A549 (cell line): ENCODE measurements at places on chromosomes 2 and 18.
A peak's percentile ranks its signal among the peaks of the same experiment; 100 is the strongest.

GRCh38 chr2:111117598-111118480 is 2.9 kb upstream of the BCL2L11 start:
- DNase-seq = peak; percentile 67

DNA sequence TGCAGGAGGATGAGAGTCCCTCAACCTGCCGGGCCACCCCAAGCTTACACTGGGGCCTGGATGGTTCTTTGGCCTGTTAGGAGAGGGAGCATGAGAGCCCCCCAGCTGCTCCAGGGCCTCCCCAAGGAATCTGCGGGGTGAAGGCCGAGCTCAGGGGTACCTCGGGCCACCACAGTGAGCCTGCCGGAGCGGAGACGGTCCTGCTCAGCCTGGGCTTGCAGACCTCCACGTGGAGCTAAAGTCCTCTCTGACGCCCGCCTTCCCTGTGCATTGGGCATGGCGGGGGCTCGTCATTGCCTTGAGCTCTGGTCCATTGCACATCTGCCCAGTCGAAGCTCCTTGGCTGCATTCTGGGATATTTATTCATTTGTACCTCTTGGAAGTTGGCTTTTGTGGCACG is 62.7 kb downstream of the ASB1 start:
- DNase-seq = no peak

GRCh38 chr2:205734436-205735037 is 52.2 kb downstream of the NRP2 start:
- DNase-seq = peak; percentile 52

GRCh38 chr2:151862700-151863099 is 34.5 kb upstream of the ARL5A start:
- no peak for DNase-seq

DNA sequence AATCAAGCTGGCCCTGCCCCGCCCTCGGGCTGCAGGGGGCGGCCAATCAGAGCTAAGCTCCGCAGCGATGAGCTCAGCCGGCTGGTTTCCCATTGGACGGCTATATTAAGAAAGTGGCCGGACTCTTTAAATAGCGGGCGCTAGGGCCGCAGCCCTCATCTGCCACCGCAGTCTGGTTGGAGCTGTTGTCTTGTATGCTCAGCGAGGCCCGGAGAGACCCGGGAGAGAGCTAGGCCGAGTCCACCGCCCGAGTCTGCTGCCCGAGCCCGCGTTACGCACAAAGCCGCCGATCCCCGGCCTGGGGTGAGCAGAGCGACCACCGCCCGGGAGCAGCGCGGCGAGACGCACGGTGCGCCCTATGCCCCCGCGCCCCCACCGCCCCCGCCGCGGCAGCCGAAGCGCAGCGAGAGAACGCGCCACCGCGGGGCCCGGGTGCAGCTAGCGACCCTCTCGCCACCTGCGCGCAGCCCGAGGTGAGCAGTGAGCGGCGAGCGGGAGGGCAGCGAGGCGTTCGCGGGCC is at the start of gene RHOB:
RHOB (plus strand) TSS at position 158 of the 520 bp plus-strand sequence. CDS start 392 bp downstream, outside the sequence.
- peak; percentile 99 for DNase-seq

DNA sequence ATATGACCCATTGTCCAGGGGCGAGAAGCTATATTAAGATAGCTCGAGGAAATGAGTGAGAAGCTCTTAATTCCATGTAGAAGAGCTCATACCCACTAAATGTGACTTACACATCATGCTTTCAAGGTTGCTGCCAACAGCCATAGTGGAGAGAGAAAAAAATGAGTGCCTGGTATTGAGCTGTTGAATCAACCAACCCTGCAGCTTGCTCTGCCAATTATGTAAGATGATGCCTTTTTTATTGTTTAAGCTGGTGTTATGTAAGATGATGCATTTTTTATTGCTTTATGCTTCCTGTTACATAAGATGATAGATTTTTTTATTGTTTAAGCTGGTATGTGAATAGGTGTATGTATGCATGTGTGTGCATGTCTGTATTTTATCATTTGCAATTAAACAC is 228.2 kb downstream of the CCDC178 start:
- no peak for DNase-seq

DNA sequence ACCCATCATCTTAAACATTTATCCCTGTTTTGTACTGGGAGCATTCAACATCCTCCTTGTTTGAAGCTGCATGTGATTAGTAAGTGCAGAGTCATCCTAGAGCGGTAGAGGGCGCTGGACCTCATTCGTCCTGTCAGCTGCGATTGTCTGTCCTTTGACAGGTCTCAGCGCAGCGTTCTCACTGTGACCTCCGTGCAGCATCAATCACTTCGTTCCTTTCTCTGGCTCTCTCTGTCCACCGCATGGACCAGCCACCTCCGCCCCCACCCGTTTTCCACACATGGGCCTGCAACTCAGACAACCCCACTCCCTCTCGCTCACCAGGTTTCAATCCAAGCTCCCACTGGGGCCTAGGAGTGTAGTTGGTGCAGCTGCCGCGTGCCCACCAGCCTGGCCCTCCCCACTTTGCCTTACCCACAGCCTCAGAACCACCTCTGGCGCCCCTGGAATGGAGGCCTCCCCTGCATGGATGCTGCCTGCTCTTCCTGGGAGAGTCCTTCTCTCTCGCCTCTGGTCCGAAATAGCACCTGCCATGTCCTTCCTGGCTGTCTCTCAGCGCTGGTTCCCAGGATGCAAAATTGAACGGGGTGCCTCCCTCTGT is 90.5 kb downstream of the NDUFA10 start:
- peak; percentile 50 for DNase-seq

- DNase-seq = no peak
Measured at GRCh38 chr2:5315041-5315440, 377.1 kb upstream of the SOX11 start.

GRCh38 chr2:216754336-216754735 is 59.0 kb upstream of the IGFBP5 start:
- DNase-seq = no peak

DNA sequence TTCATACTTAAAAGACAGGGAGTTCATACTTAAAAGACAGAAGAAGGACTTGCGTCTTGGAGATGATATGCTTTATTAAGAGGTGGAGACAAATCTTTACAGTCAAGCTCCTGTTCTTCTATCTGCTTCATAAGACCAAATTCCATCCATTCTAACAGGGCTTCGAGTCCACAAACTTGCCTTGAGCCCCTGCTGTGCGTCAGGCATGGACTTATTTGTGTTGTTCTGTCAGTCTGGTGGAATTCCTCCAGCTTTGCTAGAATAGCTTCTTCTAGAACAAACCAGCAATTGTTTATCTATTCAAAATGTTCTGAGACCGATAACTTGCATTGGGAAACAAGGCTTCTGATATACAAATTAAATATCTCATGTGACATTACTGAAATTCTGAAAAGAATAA is 73.9 kb upstream of the SOX11 start:
- no peak for DNase-seq

- no peak for DNase-seq
Measured at GRCh38 chr2:37632310-37632709, 39.1 kb downstream of the CDC42EP3 start.

DNA sequence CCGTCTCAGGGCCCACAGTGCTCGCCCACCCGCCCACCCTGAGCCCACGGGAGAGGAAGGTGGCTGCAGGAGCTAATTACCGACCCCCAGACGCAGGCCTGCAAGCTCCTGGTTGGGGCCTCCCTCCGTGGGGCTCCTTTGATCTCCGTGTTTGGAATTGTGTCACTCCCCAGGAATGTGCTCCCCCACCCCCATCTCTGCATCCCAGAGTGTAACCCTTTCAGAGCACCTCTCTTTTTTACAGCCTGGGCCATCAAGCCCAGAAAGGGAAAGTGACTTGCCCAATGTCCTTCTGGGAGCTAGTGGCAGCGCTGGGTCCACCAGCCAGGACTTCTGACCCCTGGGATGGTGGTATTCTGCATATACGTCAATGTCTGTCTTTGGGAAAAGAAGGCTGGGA is 335.1 kb downstream of the CYRIA start:
- no peak for DNase-seq

GRCh38 chr2:8215159-8215863 is 466.5 kb upstream of the ID2 start:
- DNase-seq = no peak

DNA sequence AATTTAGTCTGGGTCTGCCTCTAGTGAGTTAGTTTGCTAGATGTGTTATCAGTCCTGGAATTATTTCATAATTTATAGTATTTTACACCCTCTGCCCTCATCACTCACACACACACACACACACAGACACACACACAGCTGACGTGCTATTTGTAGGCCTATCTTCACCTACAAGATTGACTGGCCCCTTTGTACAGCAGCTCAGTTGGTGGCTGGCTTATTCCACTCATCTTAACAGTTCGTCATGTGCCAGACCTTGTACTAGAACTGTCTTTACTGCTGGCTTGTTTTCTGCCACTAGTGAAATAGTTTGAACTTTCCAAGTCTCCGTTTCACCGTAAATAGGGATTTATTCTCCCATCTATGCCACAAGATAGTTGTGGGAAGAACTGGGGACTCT is 21.3 kb downstream of the CENPO start:
- no peak for DNase-seq

DNA sequence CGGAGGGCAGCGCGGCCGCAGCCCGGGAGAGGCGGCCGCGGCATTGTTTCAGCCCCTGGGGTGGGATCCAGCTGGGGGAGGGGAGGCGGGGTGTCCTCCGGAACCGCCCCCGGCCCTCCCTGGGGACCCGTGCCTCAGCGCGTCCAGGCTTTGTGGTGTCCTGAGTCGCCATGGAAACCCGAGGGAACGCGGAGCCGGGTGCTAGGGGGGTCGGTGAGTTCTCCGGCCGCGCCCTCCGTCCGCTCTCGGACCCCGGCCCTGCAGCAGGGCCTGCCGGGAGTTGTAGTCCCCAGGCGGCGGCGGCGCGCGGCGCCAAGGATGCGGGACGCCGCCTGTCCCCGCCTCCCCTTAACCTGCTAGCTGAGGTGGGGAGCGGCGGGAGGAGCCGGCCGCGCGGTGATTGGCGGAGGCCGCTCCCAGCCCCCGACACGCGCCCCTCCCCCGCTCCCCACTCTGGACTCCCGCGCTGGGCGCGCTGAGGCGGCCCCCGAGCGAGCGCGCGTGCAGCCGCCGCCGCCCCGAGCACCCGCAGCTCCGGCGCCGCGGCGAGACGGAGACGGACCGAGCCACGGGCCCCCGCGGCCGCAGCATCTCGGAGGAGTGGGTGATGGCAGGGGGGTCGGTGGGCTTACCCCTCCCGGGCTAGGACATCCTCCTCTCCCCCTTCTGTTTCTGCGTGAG is at the start of gene DPYSL5:
DPYSL5 (plus strand) TSS at position 478 of the 681 bp plus-strand sequence. CDS start 50,368 bp downstream, outside the sequence.
- DNase-seq = peak; percentile 60

DNA sequence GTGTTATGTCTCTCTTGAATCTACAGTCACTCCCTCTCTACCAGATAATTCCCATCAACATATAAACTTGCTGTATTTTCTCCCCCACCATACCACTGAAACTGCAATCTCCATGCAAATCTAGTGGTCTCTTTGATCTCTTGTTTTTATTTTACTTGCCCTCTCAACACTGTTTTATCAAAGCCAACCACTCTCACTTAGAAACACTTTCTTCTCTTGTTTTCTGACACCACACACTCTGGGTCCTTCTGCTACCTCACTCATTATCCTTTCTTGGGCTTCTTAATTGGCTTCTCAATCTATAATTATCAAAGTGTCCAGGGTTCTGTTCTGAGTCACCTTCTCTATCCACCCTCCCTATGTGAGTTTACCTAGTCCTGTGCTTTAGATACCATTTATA is 2.0 kb upstream of the MCFD2 start:
- DNase-seq = no peak

GRCh38 chr2:44342854-44343253 is 18.4 kb downstream of the PREPL start:
- peak; percentile 28 for DNase-seq

DNA sequence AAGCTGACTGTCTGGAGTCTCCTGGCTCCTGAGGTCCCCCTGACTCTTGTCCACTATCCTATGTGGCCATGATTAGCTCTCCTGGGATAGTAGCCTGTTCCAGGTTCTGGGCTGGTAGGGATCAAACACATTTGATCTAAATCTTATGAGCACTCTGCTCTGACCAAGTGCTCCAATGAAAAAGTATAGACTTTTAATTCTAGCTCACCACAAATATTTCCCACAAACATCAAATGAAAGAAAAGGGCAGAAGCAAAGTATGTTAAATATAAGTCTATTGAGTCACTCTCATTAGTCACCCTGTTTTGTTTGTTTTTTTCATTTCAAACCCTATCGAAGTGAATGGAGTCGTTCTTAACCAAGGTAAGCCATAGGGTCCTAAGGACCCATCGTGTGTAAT is 39.7 kb upstream of the NEDD4L start:
- peak; percentile 22 for DNase-seq

GRCh38 chr2:43057742-43058725 is 168.4 kb downstream of the ZFP36L2 start:
- no peak for DNase-seq

- DNase-seq = no peak
Measured at GRCh38 chr2:46305767-46306166, 8.6 kb downstream of the EPAS1 start.
